ENCODE measurements at places on chromosomes 16 and 17.

- no peak for DNase-seq
Measured at GRCh38 chr17:77068915-77069314, 71.9 kb upstream of the SEC14L1 start.

- DNase-seq, result no peak
Measured at GRCh38 chr17:13044572-13045065, 26.8 kb upstream of the ELAC2 start.

GRCh38 chr16:82345318-82345717 lies 175.3 kb upstream of the MPHOSPH6 start:
- DNase-seq, result no peak

GRCh38 chr17:36934144-36934691 lies 3.1 kb upstream of the LHX1 start:
- no peak for DNase-seq

DNA sequence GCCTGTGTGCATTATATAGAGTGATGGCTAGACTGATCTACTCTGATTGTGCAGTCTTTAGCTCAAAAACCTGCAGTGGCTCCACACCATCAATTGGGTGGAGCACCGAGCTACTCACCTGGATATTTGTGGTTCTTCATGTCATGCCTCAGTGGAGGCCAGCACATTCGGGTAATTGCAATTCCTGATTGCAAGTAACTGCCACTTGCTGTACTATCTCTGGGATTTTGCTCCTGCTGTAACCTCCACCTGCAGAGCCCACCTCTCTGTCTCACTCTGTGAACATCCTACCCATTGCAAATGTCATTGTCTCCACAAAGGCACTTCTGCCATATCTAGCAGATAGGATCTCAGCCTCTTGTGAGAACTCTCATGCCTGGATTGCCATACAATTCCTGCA lies 1.7 kb upstream of the CCL1 start:
- DNase-seq, result no peak

GRCh38 chr17:36464765-36465088 lies 21.8 kb upstream of the ZNHIT3 start:
- DNase-seq, result no peak

DNA sequence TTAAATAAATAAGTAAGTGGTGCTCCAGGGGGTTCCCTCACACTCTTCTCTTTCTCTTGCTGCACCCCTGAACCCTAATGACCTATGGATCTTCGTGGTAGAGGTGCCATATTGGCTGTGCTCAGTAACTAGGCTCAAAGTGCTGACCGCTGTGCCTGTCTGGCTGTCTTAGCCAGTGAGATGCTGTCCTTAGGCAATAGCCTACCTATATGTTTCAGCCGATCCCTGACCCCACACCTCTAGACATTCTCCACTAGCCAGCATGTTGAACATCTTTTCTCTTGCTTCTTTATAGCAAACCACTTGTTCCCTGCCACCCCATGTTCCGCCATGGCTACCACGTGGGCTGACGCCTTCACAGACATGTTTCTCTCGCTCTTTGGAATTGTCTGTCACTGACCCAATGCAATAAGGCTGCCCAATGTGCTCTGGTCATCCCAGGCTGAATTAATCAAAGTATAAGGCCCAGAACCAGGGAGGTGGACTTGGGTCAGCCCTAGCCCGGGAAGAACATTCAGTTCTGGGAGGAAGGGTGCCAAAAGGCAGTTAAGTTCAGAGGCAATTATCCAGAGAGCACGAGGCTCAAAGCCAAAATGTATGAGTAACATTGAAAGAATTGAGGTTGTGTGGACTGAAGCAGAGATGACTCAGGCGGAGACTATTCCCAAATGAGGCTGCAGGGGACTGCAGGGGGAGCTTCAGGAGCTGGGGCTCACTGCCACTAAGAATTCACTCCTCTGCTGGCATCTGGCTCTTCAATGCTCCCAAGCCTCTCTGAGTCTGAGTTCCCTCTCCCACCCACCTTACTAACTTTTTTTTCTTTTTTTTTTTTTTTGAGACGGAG lies 28.7 kb upstream of the TNRC6A start:
- DNase-seq, result peak; percentile 94

GRCh38 chr16:53081032-53081424 lies 26.2 kb downstream of the CHD9 start:
- DNase-seq, result no peak
